ENCODE measurements at places on chromosomes 13 and 19.

DNA sequence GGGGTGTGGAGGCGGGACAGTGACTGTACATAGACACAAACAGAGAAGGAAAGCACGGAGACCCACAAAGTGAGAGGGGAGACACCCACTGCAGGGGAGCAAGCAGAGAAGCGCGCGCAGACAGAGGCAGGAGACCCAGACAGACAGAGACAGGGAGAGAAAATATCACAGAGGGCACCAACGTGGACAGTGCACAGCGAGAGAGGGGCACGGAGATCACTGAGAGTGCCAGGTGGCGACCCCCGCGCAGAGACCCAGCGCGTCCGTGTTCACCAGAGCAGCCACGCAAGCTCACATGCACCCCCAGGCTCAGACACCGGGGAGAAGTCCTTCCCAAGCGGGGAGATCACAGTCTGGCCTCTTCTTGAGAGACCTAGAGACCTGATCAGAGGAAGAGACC, 1.4 kb upstream of the CACNG7 start:
- no peak for DNase-seq

GRCh38 chr13:109576331-109576813, 210.0 kb downstream of the IRS2 start:
- DNase-seq, result no peak

GRCh38 chr19:35752746-35753350, 4.0 kb downstream of the HSPB6 start:
- DNase-seq, result no peak

DNA sequence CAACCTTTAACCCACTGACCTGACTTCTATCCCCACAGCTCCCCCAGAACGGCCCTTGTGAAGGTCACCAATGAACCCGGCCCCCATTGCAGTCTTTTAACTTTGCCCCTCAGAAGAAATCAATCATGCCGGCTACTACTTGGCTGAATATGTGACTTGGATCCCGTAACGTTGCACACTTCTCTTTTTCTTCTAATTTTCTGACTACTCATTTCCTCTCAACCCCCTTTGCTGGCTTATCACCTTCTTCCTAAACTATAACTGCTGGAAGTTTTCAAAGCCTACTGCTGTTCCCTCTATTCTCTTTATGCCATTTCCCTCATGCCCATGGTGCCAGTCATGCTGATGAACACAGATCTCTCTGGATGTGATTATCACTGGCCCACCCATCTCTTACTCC, 367.6 kb downstream of the DNAJC15 start:
- DNase-seq, result no peak

DNA sequence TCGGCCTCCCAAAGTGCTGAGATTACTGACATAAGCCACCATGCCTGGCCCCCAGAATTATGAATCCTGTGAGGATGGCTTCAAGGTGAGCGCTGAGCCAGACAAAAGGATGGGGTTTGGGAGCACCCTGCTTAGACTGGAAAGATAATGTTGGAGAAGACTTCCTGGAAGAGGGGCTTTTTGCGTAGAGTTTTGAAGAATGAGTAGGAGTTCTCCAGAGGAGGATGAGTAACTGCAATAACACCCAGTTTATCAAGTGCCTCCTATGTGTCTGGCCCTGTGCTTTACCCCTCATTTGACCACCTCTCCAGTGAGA, 641 bp upstream of the GDF15 start:
- no peak for DNase-seq

- no peak for DNase-seq
Measured at GRCh38 chr13:43816401-43816889, 29.7 kb upstream of the ENOX1 start.

- no peak for DNase-seq
Measured at GRCh38 chr19:27676334-27676733, 1536.6 kb downstream of the UQCRFS1 start.

DNA sequence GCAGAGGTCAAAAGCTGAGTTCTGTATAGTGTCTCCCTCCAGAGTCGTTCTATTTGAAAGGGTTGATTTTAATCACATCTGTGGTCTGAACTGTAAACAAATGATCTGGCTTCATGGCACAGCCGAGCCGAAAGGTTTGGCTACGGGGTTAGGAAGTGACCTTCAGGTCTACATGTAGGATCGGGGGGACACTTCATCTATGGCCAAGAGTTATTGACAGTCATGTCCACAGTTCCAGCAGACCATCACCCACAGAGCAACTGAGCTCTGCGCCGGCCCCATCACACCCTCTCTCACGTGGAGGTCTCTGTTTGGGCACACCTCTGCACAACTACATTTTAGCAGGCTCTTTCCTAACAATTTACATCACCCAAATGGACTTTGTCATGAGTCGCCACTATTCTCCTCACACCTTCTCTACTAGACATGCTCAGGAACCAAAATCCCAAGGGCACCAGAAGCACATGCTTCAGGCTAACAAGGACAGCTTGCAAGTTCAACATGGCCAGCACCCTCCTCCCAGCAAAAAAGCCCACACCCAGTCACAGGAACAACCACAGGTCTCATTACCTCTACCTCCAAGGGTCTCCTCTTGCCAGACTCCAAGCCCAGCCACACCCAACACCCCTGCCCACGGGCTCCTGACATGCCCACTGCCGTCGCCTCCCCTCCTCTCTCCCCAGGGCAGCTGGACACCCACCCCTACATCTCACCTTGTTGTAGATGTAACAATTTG, 36.1 kb upstream of the EPHX3 start:
- DNase-seq, result no peak

GRCh38 chr19:57078802-57079201, 41.0 kb upstream of the USP29 start:
- no peak for DNase-seq

DNA sequence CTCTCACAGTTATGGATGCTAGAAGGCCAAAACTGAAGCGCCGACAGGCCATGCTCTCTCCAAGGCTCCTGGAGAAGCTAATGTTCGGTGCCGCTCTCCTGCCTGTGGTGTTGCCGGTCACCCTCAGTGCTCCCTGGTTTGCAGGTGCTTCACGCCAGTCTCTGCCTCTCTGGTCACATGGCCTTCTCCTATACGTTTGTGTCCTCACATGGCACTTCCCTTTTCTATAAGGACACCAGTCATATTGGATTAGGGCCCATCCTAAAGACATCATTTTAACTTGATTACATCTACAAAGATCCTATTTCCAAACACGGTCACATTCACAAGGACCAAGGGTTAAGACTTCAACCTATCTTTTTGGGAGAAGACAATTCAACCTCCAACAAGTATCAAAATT, 671.3 kb upstream of the ARGLU1 start:
- no peak for DNase-seq

DNA sequence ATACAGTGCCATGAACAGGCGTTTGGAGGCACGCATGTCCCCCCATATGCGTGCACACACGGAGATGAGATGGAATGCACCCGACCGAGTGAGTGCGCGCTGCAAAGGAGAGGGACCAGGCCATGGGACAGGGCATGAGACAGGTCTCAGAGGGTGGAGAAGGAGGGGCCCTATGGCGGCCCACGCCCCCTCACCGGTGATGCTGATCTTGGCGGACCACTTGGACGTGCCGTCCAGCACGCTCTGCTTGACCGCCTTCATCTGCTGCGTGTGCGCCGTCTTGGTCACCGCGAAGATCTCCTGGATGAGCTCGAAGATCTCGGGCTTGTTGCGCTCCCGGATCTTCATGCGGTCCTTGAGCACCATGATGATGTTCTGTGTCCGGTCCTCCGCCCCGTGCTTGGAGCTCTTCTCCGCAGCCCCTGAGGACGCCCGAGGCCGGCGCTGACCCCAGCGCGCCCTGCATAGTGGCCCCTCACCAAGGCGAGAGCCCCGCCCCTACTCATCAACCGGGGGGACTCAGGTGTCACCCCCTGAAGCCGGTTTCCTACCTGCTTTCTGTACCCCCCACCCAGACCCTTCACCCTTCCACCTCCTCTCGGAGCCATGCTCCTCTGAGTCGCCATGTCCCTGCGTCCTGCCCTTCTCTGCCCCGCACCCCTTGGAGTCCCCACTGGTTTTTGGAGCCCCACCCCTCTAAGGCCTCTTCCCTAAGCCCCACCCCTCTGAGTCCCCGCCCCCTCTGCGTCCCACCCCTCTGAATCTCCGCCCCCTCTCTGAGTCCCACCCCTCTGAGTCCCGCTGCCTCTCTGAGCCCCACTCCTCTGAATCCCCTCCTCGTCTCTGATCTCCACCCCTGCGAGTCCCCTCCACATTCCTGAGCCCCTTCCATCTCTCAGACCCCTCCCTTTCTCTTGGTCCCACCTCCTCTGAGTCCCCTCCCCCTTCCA, 40.8 kb downstream of the UNC13A start:
- DNase-seq, result no peak

- DNase-seq, result no peak
Measured at GRCh38 chr13:28984825-28985224, 164.7 kb downstream of the MTUS2 start.

DNA sequence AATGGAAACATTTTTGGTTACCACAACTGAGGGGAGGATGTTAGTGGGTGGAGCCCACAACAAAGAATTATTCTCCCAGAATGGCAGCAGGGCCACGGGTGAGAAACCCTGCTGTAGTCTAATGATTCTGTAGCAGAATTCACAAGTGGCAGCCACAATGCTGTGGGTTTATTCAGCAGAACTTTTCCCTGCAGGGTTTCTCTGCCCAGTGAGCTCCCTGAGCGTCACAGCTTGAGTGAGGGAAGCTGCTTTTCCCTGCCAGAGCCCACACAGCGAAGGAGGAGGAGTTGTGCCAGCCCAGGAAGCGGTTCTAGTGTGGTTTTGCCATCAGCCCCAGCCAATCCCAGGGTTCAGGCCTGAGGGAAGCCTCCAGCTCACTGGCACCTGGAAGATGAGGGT, 4.4 kb downstream of the ATP12A start:
- DNase-seq, result no peak

- DNase-seq, result no peak
Measured at GRCh38 chr13:30334663-30335386, 27.5 kb upstream of the KATNAL1 start.

DNA sequence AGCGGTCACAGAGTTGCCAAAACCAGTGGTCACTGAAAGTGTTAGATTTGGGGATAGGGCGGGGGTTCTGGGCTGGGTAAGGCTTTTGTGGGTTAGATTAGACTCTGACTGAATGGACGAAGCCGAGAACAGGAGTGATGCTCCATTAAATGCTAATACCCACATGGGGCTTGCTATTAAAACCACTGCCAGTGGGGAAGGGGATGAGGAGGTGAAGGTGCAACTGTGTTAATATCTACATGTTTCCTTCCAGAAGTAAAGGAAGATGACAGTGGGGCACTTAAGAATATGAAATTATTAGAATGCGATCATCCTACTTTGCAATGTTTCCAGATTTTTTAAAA, 573 bp upstream of the ZNF614 start:
- no peak for DNase-seq

- DNase-seq, result no peak
Measured at GRCh38 chr13:106098778-106099177, 436.7 kb downstream of the EFNB2 start.

- DNase-seq, result no peak
Measured at GRCh38 chr13:39616087-39616694, 13.2 kb upstream of the LHFPL6 start.

- no peak for DNase-seq
Measured at GRCh38 chr13:110536006-110536693, 25.4 kb downstream of the RAB20 start.

- DNase-seq, result peak; percentile 13
Measured at GRCh38 chr13:109785141-109785891, 1.1 kb downstream of the IRS2 start.

- no peak for DNase-seq
Measured at GRCh38 chr13:39226359-39226758, 188.1 kb downstream of the NHLRC3 start.

DNA sequence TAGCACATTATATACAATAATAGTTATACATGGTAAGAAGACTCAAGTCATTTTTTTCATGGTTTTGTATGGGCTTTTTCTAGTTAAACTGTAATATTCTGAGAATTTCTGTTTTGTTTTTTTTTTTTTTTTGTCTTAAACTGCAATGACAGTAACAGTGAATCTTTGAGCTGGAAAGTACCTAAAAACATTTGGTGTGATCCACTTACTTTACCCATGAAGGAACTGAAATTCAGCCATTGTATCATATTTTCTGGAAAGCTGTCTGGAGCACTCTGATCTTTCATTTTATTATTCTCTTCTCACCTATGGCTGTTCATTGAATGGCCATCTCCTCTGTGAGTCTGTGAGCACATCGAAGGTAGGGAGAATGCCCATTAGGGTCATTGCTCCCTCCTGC, 37.8 kb downstream of the MYO16 start:
- no peak for DNase-seq

- DNase-seq, result no peak
Measured at GRCh38 chr13:26179344-26179743, 42.8 kb downstream of the RNF6 start.

DNA sequence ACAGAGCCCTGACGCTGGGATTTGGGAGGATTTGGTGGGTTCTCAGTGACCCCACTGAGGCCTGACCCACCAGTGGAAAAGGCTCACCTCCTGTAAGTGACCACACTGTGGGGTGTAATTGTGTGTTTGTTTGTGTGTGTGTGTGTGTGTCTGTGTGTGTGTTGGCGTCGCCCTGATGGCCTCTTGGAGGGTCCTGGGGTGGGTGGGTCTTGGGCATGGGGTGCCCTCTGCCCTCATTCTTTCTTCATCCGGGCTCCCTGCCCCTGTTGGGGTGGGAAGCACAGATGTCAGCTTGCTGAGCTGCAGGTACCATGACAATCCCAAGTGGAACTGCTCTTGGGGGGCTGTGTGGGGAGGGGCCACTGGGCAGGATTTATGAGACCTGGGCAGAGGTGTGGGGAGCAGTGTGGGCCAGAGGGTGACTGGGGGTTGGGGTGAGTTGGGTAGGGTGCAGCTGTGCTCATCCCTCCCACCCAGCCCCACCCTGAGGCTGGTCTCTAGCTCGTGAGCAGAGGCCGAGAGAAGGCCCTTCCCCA, 22.8 kb downstream of the WTIP start:
- no peak for DNase-seq
